ENCODE measurements at places on chromosomes 2 and 18.

DNA sequence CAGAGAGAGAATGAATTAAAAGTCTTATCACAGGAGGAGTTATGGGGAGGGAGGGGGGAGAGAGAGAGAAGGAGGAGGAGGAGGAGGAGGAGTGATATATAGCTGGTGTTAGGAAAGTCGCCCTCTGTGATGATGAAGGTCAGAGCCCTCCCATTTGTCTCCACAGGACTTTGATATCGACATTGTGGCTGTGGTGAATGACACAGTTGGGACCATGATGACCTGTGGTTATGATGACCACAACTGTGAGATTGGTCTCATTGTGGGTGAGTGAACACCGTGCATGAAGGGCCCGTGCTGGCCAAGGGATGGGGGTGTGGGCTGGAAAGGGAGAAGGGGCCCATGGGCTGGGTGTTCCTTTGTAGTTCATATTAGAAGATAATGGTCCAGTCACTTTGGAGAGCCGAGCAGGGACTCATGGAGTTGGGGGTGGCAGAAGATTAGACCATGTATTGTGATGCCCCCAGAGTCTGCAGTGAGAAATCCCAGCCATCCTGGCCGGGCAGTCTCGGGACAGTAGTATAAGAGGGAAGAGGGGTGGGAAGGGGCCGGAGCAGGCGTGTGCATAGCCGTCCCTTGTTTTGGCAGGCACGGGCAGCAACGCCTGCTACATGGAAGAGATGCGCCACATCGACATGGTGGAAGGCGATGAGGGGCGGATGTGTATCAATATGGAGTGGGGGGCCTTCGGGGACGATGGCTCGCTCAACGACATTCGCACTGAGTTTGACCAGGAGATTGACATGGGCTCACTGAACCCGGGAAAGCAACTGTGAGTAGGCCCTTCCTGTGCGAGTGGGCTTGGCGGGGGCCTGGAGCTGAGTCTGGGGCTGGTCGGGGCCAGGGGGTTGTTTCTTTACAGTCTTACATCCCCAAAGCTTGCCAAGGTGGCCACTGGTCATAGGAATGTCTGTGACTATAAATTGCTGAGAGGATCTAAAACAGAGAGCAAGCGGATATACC, 40.0 kb downstream of the HK2 start:
- no peak for DNase-seq

DNA sequence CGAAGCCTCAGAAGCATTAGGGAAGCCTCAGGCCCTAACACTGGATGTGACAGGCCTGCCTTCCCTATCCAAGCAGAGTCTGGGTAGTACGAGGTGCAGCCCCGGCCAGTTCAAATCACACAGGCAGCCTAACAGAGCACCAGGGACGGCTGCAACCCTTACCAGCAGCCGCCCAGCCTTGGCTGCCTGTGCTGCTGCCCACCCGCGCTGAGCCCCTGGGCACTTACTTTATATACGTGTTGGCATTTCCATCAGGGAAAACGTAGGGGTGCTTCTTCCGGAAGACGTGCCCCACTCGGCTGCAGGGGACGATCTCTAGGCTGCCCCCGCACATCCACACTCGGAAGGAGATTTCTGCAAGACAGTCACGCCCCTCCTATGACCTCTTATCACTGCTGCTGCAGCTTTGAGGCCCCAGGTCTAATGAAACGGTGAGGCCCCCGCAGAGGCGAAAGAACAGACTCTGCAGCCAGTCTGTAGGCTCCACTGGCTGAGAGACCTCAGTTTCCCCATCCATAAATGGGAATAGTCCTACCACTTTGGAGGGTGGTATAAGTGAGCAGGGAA, 124.7 kb upstream of the CAPN13 start:
- no peak for DNase-seq

DNA sequence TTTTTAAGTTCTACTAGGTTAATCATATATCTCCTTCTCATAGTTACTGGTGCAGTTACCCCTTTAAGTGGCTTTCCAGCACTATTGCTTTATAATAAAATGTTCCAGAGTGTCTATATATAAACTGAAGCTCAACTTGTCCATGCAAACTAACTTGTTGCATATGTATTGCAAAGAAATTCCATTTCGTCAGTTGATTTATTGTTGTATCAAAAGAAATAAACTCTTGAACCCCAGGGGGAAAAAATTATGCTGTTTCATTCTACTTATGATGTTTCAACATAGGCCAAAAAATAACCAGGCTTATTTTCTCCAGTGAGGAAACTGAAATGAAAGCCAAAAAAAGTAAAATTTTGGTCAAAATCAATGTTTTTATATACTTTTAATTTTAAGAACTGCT, 491.9 kb downstream of the NR4A2 start:
- no peak for DNase-seq

GRCh38 chr2:99602476-99602875, 112.7 kb upstream of the REV1 start:
- peak; percentile 71 for DNase-seq

DNA sequence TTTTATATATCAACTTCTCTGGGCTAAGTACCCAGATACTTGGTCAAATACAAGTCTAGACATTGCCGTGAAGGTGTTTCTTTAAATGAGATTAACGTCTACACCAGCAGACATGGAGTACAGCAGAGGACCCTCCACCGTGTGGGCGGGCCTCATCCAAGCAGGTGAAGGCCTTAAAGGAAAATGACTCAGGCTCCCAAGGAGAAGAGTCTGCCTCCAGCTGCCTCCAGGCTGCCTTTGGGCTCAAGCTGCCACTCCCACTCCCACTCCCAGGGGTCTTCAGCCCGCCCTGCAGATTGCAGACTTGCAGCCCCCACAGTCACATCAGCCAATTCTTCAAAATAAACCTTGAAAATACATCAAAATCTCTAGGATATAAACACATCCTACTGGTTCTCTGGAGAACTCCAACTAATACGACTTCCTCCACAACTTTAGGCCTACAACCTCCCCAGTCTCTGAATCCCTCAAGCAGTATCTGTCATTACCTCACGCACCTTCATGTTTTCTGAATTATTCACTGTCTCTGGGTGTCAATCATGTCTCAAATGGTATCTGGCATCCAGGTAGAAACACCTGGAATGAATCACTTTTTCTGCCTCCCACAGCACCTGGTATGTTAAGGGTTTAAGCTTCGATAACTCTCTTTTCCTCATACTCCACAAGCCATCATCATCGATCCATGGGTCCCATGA, 6.9 kb downstream of the ITGB1BP1 start:
- DNase-seq = no peak

DNA sequence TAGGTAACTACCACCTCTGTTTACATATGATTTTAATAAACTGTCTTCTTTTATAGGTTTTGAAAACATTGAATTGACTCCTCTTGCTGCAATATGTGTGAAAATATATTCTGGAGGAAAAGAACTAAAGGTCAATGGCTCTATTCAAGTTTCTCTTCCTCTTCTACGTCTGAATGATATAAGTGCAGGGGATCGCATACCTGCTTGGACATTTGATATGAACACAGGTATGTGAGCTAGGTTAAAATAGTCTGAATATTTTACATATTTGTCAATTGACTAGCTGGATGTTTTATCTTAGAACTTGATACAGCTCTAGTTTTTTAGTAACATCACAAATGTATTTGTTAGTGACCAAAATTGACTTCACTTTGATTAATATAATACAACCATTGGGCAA, 57.2 kb downstream of the FAM171B start:
- no peak for DNase-seq

- no peak for DNase-seq
These were observed 183.3 kb upstream of the TRIB2 start for GRCh38 chr2:12533337-12534005.

- peak; percentile 55 for DNase-seq
These were observed 7.4 kb upstream of the NTSR2 start for GRCh38 chr2:11677136-11678055.

- no peak for DNase-seq
These were observed 205.1 kb upstream of the EPAS1 start for GRCh38 chr2:46091961-46092667.

- DNase-seq = no peak
These were observed 607.6 kb downstream of the LRP1B start for GRCh38 chr2:141523199-141523598.

DNA sequence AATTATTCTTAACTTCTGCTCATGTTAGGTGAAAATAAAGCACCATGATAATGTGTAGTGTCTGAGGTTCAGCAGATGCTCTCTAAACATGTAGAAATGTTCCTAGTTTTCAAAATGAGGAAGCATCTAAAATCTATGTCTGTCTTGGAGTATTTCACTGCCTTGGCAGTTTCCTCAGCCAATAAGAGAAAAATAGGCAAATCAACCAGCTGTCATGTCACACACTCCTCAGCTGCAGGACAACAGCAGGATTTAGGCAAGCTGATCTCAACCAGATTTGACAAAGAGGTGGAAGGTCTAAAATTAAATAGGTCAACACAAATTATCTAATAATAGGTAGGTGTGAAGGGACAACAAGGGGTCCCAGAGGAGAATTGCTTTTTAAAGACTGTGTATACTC, 164.1 kb upstream of the BOD1L2 start:
- DNase-seq = no peak

GRCh38 chr2:72887740-72888437, 681 bp downstream of the SPR start:
- DNase-seq = peak; percentile 96

- peak; percentile 58 for DNase-seq
These were observed 265.6 kb upstream of the NRXN1 start for GRCh38 chr2:51297488-51297887.

DNA sequence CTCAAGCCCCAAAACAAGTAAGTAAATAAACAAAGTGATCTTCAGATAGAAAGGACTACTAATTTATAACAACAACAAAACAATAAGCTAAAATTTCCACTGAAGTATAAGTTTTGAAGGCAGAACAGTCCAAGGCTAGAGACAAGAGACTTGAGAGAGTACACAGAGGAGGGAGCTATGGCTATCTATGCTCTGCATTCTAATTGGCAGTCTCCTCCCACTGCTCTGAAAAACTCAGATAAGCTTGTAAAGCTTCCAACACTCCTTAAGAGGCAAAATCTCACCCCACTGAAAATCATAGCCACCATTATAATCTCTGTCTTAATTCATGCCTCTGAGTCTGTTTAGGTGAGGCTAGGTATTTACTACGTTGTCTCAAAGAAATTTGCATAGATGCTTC, 714.6 kb upstream of the LRATD1 start:
- DNase-seq = no peak

DNA sequence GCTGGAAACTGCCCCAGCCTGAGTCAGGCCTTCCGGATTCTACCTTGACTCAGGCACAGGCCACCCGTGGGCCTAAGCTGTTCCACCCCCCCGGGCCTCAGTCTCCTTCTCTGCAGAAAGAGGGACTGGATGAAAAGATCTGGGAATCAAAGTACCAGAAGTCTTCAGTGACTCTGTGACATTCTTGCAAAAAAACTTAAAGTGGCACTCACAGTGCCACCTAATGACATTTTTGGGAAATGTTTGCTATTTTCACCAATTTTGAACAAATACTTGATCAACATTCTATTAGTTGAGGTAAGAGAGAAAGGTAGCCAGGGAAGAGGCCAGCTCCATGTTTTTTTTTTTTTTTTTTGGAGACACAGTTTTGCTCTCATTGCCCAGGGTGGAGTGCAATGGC, 48.3 kb upstream of the ACAA2 start:
- DNase-seq = no peak

DNA sequence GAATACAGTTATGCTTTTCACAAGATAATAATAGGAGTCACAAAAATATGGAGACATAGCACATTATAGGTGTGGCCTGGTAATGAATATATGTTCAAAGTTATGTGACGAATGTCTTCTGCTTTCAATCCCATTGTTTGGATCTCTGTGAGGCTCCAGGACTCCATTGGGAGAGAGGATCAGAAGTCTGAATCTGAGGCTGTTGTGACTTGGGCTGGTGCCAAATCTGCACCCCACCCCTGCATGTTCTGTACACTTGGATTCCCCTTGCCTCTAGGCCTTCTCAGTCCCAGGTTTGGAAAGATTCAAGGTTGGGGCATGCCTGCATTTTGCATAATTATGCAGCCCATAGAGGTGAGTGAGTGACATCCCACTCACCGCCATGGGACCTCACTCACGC, 103.1 kb upstream of the MGAT5 start:
- DNase-seq = no peak

- no peak for DNase-seq
These were observed 40.8 kb upstream of the RPRM start for GRCh38 chr2:153519257-153519875.

GRCh38 chr18:1914489-1914888, 656.8 kb downstream of the METTL4 start:
- DNase-seq = peak; percentile 61

DNA sequence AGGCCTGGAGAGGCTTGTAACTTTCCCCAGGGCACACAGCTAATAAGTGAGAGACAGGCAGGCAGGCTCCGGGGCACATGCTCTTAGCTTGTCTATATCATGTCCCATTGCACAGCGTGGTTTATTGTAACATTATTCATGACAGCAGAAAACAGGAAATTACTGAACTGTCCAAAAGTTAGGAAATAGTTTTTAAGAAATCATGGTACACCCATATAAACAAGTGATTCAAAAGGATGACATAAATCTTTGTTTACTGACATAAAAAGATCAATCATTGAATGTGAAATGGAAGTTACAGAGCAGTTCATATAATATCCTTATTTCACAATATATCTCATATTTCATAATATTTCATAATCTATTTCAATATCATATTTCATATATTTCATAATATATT, 34.3 kb upstream of the TXNDC2 start:
- DNase-seq = no peak

GRCh38 chr2:239146011-239146641, 254.7 kb downstream of the HDAC4 start:
- no peak for DNase-seq

GRCh38 chr2:224838335-224838734, 122.2 kb upstream of the CCDC195 start:
- no peak for DNase-seq

DNA sequence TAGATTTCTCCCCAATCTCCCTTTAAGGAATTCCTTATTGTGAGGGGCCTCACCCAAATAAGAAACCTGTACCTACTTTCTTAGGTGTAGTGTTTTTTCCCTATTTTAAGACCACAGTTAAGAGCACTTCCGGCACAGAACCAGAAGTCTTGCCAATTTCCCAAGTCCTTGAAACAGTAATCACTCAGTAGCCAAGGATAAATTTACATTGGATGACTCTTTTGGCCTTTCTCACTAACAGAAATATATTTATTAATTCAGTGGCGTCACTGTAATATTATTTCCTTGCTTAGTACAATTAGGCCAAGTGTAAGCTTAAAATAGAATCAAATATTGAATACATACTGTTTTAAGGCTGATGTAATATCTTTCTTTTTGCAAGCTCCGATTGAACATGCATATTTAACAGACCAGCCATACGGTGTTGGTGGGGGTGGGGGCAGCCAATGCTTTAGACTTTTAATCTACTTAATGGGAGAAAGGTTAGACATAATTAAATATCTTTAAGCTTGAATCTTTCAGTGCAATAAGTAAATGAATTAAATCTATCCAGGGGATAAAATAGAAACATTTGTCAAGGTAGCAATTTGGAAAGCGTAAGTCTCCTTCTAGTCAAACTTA, 50.8 kb upstream of the ITGA6 start:
- no peak for DNase-seq

DNA sequence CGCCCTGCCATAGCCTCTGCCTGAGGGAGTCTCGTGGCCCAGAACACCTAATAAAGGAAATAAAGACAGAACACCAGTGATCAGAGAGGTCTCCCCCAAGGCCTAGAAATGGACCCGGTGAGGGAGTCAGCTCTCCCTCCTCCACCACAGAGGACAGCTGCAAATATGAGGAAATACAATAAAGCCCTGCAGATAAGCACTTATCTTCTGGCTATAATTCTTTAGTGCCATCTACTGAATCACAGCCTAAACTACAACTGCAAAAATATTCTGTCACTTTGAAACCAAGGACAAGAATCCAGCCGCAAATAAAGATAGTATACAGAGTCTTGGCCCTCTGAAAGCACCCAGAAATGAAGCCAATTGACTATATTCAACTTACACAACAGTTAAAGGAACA, 42.4 kb upstream of the TACR1 start:
- DNase-seq = no peak

Measured in islet precursor cell (in vitro differentiated cells).